Mucosa of descending colon (tissue), 3 donors: ENCODE measurements at places on chromosomes 7 and 10.

GRCh38 chr7:73341877-73342276 is 13.9 kb downstream of the FKBP6 start:
- DNase-seq = no peak

DNA sequence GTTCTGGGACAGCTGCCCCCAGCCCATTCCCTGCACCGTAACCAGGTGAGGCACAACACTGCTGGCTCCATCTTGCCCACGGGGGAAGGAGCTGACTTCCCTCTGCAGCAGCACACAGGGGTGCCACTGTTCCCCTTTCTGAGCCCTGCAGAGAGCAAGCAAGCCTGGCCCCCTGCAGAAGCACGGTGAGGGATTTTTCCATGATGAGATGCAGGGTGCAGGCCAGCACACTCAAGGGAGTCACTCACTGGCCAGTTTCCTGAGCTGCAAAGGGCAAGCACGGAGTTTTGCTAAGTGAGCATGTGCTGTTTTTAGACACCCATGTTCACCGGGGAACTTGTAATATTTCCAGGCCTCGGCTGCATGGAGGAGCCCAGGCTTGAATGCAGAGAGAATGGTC is 176.6 kb downstream of the PIP4K2A start:
- DNase-seq = no peak

DNA sequence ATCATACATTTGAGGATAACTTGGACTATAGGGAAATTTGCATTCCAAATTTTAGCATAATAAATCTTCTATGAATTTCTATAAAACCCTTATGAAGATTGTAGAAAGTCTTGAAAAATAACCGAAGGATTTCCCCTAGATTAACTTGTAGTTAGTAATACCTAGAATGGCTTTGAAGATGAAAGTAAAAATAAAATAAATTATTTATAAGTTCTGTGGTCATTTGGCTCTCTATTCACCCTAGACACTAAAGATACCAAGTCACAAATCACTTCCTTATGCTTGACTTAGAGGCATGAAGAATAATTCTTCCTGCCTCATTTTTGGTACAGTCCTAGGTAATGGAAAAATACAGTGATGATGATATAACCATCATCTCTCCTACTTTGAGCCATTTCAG is 79.3 kb downstream of the CSTF2T start:
- DNase-seq = no peak

GRCh38 chr7:149662591-149663095 is 110.7 kb downstream of the ZNF467 start:
- no peak for DNase-seq

- no peak for DNase-seq
These were observed 106.9 kb downstream of the ANLN start for GRCh38 chr7:36496576-36496975.

DNA sequence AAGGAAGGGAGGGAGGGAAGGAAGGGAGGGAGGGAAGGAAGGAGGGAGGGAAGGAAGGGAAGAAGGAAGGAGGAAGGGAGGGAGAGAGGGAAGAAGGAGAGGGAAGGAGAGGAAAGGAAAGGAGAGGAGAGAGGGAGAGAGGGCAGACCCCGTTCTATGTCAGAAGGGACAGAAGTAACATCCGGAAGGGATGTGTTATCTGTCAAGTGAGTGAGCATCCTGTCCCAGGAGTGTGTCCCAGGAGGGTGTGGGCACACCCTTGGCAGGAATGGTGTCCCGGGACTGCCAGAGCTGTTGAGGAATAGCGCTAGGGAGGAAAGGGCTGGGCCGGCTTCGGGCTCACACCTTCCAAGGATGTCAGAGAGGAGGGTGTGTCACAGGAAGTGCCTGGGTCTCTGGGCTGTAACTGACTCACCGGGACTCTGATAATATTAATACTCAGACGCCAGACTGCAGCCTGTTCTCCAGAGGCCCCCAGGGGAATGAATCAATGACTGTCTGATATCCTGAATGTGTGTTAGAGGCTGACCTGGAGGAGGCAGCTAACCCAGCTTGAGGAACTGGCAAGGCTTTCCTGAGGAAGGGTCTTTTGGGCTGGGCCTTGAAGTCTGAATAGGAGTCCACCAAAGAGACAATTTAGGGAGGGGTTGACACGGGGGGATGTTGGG is 125.6 kb upstream of the TNRC18 start:
- peak; percentile 86 for DNase-seq

- DNase-seq = no peak
These were observed 15.1 kb downstream of the ADAM12 start for GRCh38 chr10:126373147-126373546.
